Dermis lymphatic vessel endothelial cell (primary cell): ENCODE measurements at places on chromosomes 4 and X. TPM values are rescaled to one million over a fixed set of nuclear protein-coding genes. Genes with fewer than 3 reads are reported as not detected.

FAM114A1 gene
- total RNA-seq: 66.5 and 82.4 TPM in 2 replicates

FRMD7 gene
- not detected in 2 replicates for total RNA-seq

USP26 gene
- total RNA-seq: not detected in 2 replicates

UGT2A2 gene
- total RNA-seq: not detected in 2 replicates

POLN gene
- 2.0 and 2.2 TPM in 2 replicates for total RNA-seq

ITGB1BP2 gene
- 0.33 and 0.77 TPM in 2 replicates for total RNA-seq

SMARCA1 gene
- total RNA-seq: 19.7 and 23.0 TPM in 2 replicates

NLGN4X gene
- 0.22 and 2.0 TPM in 2 replicates for total RNA-seq

ADGRL3 gene
- total RNA-seq: under 0.01 TPM in 1 of 2 replicates, not detected in the other

GPR143 gene
- 2.0 and 4.4 TPM in 2 replicates for total RNA-seq

CFAP99 gene
- not detected in 2 replicates for total RNA-seq
